ENCODE measurements at places on chromosomes 16 and 17.

DNA sequence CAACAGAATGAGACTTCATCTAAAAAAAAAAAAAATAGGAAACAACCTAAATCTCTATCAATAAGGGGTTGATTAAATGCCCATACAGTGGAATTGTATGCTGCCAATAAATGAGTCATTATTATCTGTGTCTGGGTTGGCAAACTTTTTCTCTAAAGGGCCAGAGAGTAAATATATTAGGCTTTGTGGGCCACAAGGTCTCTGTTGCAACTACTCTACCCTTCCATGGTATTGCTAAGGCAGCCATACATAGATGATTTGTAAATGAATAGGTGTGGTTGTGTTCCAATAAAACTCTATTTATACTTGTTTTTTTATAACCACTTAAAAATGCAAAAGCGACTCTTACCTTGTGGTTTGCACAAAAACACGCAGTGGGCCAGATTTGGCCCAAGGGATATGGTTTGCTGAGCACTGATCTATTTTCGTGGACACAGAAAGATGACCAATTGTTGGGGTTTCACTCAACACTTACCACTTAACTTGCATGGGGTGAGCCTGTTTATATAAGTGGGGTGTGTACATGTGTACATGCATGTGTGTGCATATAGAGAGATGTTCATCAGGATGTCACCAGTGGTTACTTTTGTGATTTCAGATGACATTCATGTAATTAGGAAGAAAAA, 12.4 kb upstream of the IL4R start:
- DNase-seq = no peak

DNA sequence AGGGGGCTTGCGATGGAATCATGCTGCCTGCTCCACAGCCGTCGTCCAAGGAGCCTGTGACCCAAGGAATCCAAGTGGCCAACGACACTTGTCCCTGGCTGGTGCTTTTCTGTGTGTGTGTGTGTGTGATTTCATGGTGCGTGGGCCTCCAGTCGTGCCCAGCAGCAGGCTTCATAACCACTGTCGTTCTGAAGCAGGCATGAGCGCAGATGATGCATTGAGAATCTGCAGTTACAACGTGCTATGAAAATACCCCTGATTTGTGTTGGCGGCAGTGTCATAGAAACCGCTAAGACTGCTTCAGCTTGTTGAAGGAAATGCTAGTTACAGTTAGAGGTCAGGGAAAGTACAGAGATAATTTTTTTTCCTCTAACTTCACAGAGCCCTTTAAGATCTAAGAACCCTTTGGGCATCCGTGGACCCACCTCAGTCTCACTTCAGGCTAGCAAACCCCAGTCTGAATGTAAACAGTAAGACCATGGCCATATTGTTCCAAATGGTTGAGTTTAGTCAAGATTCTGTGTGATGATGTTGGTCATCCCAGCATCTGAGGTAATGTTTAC, 15.6 kb downstream of the C16orf90 start:
- DNase-seq = no peak

GRCh38 chr17:74245145-74245831, 28.7 kb upstream of the DNAI2 start:
- no peak for DNase-seq

DNA sequence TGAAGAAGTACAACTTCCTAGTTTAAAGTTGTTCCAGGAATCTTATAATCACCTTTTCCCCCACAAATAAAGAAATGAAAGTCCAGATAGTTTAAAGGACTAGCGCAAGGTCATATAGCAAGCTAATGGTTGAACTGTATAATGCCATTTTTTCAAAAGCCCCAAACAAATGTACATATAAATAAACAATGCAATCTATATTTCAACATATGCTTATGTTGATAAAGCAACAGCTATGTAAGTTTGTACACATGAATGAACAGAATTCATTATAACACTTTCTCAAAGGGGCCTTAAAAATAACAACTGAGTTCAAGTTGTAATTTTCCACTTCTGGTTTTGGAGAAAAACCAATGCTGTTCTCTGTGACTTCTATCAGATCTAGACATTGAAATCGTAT, 1628.6 kb downstream of the CDH8 start:
- no peak for DNase-seq

DNA sequence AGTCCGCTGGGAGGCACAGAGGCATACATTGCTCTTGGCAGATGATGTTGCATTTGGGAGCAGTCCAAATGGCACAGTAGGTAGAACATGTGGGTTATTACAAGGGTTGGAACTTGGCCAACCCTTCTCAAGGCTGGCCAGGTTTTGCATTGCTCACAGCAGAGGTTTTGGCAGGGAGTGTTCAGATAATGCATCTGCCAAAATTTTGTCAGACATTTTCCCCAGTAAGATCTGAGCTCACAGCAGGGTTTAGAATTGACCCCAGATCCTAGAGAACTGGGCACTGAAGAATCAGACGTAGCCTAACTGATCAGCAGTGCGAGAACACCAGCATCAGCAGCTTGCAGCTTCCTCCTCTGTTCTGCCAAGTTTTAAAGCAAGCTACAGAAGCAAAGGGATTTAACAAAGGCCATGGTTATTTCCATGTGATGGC, 468.8 kb upstream of the KIF2B start:
- DNase-seq = no peak

- no peak for DNase-seq
Measured at GRCh38 chr17:18859256-18859655, 1.3 kb downstream of the PRPSAP2 start.

DNA sequence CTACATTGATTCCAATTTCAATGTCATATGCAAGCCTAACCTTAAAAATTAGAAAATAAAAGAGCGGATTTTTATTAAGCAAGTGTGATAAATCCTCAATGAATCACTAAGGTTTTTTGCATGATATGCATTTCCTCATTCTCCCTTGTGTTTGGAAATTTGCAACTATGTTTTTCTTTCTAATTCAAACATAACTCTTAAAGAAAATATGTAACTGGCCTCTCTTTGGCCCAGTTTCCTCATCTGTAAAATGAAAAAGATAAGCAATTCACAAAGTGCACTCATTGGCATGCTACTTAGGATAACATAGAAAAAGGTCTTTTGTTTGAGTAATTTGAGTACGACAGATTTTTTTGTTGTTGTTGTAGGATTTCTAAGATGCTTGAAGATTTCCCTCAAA, 295.5 kb downstream of the CDH11 start:
- DNase-seq = no peak

- no peak for DNase-seq
Measured at GRCh38 chr17:55765472-55765871, 14.6 kb downstream of the PCTP start.

GRCh38 chr17:7856011-7856810, 1.1 kb downstream of the NAA38 start:
- no peak for DNase-seq

- no peak for DNase-seq
Measured at GRCh38 chr16:56348168-56349085, 76.9 kb downstream of the AMFR start.

- DNase-seq = no peak
Measured at GRCh38 chr17:58535431-58535830, 21.0 kb upstream of the MTMR4 start.

- DNase-seq = no peak
Measured at GRCh38 chr17:15431196-15431595, 36.2 kb downstream of the CDRT4 start.

- DNase-seq = no peak
Measured at GRCh38 chr16:71311553-71312158, 22.5 kb upstream of the CMTR2 start.

- DNase-seq = no peak
Measured at GRCh38 chr17:44932096-44932786, 15.3 kb downstream of the KIF18B start.

DNA sequence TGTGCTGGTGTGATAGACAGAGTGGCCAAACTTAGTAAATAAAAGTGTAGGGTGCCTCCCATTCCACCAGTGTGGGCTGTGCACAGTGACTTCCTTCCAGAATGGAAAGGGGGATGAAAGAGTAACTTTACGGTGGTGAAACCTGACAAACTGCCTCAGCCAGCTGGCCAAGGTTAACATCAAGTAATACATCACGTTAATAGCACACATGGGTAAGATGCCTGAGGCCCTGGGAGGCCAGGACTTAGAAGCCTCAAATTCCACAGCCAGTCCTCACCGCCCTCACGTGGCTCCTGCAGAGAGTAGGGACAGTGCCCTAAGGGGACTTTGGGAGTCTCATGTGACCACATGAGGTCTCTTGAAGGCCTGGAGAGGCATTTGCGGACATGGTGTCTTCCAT, 14.1 kb downstream of the RMI2 start:
- no peak for DNase-seq

- DNase-seq = no peak
Measured at GRCh38 chr16:11638140-11638539, 30.1 kb upstream of the SNN start.

DNA sequence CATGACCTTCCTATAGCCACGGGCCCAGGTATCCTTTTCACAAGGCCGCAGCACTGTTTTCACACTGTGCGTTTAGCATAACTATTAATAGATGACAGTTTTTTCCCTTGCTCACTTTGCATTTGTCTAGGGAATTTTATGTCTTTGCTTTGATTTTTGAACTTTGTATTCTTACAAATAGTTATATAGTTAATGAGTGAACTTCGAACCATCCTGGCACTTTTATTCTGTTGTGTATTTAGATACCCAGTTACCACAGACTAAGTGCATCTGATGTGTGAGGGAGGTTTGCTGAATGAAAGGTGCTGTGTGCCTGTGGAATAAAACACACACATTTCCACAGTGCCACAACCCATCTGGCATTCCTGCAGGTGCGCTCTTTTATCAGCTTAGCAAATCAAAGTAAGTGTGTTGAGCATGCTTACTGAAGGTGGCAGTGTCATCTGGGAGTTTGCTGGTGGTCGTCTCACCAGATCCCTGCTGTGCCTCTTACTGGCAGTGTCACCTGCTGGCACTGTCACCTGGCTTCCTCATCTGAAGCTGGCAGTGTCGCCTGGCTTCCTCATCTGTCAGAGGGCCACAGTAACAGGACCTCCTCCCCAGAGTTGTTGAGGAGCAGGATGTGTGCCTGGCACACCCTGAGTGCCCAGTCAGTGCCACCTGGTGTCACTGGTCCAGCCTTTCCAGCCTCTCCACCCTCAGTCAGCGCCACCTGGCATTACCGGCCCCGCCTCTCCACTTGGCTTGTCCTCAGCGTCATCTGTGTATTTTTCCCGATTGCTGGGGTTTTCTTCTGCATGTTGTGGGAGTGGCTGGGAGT, 37.6 kb downstream of the USP10 start:
- no peak for DNase-seq

DNA sequence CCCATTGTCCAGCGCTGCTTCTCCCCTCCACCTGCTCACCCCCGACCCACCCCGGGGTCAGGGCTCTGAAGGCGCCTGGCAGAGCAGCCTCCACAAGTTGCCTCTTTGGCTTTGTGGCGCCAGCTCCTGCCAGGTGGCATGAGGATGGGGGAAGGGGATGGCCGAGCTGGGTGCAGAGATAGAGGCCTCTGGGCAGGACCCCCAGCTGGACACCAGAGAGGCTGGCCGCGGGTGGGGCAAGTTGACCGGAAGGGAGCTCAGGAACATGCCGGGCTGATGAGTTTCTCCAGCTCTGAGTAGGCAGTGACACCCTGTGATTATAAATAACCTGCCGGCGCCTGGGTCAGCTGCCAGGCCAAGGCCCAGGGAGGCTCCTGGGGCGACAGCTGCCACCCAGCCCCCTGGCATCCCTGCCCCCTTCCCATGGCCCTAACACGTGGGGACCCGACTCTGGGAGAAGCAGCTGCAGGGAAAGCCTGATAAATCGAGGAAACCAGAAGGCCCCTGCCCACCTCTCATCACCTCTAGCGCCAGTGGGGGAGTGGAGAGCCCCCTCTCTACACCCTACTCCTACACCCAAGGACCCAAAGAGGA, 729 bp downstream of the P2RX5 start:
- no peak for DNase-seq

GRCh38 chr17:57832314-57833178, 17.3 kb downstream of the MRPS23 start:
- DNase-seq = no peak

DNA sequence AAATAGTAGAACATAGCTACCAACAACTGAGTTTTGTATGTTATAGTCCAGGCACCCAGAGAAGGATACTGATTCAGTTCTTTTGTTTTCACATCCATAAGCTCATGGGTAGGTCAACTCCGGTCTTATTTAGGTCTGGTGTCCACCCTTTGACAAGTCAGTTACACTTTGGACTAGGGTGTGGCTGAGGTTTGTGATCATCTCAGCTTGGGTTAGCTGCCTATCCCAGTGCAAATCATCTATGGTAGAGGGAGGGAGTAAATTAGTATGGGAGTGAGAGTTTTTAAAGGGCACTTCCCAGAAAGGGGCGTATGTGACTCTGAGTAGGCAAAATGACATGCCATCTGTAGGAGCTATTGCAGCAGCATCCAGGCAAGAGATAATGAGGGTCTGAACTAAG, 66.1 kb downstream of the TANC2 start:
- no peak for DNase-seq

GRCh38 chr16:53953336-53953735, 249.4 kb downstream of the FTO start:
- no peak for DNase-seq

DNA sequence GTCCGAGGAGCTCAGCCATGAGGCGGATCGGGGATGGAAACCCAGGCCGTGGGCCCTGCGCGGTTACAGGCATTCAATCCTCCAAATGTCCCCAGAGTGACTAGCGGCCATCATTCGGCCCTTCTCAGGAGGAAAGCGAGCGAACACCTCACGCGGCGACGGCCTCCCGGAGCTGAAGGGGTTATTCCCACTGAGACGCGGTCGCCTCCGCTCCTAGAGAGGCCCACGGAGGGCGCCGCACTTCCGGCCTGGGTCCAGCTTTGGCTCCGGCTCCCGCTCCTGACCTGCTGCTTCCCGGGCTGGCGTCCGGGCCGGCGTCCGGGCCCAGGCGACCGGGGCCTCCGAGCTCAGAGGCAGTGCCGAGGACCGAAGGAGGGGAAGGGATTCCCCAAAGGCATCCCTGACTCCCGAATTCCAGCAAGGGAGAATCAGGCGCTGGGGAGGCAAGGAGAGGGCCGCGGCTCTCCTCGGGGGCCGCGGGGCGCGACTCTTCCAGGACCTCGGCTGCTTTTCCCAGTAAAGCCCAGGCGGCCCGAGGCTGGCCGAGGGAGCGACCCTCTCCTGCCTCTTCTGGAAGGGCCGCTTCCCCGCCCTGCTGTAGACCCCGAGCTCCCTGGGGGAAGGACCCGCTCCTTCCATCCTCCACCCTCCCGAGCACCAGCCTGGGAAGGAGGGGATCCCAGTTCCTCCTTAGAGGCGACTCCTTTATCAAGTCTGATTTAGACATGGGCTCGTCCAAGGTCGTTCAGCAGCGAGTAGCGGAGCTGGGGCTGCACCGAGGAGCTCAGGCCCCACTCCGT, 18.6 kb upstream of the ZNF629 start:
- DNase-seq = peak; percentile 46
